ENCODE measurements at places on chromosomes 2 and 18.

GRCh38 chr2:126175222-126175621, 480.7 kb upstream of the GYPC start:
- DNase-seq = no peak

DNA sequence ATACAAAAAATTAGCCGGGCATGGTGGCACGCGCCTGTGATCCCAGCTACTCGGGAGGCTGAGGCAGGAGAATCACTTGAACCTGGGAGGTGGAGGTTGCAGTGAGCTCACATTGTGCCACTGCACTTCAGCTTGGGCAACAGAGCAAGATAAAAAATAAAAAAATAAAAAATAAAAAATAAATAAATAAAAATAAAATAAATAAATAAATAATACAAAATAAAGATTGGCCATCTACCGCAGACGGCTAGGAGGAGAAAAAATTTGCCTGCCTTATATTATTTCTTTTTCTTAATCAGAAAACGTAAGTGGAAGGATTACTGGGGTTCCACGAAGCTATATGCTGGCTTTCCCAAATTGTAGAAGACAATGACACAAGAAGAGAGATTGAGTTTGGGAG, 229.7 kb downstream of the EPHA4 start:
- DNase-seq = no peak

GRCh38 chr18:52465391-52465790, 125.4 kb downstream of the DCC start:
- no peak for DNase-seq

- no peak for DNase-seq
Measured at GRCh38 chr2:124081154-124081716, 56.1 kb downstream of the CNTNAP5 start.

DNA sequence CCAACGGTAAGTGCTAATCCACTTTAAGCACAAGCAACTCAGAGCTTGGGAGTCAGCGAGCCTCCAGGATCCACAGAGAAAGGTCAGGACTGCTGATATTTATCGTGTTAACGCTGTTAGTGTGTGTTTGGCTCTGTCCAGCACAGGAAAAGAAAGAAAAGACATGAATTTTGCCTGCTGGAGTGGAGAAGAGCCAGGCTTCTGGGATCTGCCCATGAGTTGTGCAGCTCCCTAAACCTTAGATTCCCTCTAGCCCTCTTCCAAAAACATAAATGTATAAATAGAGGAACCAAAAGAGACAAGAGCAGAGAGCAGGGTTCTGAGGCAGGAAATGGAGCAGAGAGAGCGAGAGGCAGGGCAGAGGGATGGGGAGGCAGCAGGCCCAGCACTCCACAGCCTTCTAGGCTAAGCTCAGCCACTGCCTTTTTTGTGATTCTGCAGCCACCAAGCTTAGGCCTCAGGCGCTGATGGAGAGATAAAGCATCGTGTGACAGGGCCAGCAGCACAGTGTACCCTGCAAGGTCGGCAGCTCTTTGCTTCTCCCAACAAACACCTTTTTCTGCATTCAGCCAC, 14.5 kb upstream of the MAT2A start:
- DNase-seq = no peak

DNA sequence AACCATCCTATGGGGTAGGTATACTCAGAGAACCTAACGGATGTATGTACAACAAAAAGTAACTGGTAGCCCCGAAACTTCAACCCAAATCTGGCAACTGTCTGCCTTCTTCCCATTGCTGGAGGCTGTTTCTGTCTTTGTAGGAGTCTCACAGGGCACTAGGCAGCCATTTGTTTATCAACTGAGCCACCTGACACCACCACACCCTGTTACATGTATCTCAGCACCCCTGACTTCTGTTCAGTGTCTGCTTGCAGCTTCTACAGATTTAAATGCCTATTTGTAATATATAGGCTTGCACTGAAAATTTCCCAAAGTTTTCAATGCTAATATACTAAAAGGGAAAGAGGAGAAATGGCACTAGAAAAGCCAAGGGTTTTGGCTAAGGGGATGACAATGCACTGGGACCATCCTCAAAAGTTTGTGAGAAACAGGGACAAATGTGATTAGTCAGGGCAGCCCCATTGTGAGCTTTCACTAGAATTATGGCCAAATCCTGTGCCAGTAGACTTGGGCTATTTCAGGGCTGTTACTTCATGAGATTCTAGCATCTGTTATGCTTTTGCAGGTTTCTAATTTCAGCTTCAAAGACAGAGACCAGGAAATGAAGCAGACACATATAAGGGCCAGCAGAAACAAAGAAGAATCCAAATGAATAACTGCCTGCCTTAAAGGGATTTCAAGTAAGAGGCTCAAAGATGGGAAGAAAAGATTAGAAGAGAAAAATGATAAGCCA, 103.3 kb downstream of the MYO5B start:
- DNase-seq = no peak

- peak; percentile 80 for DNase-seq
Measured at GRCh38 chr2:40403233-40403836, 48.6 kb downstream of the SLC8A1 start.

DNA sequence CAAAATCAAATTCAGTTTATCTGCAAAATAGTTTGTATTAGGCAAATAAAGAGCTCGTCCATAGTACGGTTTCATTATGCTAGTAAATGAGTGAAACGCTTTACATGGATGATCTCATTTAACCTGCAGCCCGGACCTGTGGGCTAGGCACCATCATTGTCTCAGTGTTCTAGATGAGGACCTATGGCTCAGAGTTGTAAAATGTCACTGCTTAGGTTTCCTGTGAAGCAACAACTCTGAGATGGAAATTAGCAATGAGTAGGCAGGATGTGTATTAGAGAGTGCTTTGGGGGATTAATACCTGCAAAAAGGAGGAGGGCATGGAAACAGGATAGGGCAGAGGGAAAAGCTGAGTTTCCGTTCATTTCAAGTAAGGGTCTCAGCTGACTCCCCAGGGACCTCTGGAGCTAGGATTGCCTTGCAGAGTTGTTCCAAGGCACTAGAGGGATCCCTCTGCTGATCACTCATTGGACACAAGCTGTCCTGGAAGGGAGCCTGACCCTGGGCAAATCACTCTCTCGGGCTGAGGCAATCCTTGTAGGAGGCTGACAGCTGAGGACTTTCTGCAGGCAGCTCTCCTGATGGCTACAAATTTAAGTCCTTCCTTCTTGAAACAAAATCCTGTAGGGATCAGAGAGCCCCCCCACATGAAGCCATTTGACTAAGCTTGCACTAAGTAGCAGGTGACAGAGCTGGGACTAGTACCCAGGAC, 58.8 kb upstream of the SIX2 start:
- peak; percentile 61 for DNase-seq

DNA sequence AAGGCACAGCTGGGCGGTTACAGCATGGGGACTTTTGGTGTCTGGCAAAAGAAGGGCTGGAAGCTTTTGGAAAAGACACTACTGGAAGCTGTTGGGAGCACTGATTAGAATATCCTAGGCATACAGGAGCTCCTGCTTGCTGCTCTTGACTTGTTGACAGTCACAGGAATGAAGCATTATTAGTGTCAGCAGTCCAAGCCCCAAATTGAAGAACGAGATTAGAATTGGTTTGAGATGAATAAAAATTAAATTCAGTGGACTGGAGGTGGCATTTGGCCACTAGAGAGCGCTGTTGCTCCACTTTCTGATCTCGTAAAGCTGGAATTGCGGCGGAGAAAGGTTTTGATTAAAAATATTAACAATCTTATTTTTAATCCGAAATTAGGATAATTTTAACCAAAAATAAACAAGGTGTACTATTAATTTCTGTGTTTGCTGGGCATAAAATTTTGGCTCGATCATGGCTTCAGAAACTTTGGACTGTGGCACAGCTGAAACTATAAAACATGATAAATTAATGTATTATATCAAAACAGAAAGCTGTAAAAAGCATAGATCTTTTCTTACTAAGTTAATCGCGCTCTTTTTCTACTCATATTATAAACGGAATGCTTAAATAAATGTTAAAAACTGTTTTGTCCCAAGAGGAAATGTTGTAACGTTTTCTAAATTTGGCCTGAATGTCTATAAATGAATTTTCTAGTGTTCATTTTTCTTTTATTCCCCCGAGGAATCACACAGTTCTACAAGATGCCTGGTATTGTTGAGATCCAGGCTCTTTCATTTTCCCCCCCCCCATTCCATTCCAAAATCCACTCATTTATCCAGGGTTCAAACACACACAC, 2.4 kb upstream of the HOXD8 start:
- peak; percentile 56 for DNase-seq

DNA sequence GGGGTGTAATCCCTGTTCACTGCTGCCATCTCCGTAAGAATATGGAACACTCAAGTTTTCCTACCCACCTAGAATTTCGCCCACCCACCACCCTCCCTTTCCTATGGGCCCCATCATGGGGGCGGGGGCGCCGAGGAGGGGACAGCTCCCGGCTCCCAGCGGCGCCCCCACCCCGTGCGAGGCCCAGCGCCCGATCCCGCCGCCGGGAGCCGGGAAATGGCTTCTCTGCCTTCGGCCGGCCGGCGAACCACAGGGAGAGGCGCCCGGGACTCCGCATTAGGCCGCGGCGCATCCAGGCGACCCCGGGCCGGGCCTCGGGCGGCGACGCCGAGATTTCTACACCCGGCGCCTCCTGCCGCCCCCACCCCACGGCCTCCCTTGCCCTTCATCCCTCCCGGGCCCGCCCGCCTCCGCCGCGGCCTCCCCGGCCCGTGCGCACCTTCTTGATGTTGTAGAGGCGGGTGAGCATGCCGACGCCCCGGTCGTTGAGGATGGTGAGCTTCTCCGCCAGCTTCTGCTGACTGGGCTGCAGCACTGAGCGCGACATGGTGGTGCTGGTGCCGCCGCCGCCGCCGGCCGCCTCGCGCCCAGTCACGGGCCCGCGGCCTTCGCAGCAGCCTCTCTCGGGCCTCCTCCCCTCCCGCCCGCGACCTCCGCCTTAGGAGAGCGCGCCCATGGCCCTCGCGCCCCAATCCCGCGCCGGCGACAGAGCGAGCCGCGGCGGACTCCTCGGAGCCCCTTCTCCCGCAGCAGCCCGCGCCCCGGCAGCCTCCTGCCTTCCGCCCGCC, 510 bp downstream of the NCKAP1 start:
- DNase-seq = peak; percentile 20

DNA sequence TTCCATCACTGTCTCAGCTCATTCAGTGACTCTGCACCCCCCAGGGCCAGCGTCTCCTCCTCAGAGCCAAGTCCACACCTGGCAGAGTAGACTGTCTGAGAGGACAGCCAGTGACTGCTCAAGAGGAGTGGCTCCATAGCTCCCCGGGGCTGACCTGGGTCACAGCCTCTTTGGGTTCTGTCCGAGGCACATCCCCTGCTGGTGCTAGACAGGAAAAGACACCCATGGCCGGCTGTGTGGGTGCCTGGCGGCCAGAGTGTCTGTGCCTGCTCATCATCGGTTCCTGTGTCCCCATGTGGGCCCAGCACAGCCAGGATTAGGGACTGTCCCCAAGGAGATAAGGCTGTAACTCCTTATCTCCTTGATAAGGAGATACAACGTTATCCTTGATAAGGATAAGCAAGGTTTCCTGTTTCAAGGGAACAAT, 3.5 kb upstream of the CROCC2 start:
- DNase-seq = no peak

DNA sequence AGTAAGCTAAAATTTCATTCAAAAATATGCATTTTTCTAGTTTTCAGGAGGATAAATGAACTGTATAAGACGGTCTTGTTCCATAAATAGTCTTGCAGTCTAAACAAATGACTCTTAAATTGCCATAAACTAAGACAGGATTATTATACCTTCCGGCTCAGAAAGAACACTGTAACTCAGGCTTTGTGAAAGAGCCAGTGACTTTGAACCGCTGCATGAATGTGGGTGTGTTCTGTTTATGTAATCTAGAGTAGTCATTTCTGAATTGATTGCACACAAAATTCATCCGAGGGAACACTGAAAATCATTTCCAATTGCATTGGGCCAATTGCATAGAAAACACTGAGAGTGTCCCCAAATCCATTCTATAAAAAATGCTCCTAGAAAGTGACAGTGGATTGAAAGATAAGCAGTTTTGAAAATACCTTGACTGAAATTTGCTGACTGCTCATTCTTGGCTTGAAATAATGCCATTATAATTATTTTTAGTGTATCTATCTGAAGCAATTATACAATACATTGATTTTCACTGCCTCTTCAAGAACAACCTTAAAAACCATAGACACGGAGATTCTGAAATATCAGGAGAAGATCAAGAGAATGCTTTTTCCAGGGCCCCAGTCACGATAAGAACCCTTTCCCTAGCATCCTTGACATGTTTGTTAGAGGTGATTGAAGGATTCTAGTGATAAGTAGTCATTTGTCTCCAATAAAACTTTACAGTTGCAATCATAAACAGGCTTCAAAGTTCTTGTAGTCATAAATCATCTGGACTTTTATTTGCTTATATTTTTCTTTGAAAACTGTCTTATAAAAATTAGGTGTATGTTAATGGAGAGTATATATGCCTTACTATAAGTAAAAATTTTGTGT, 55.4 kb downstream of the CNTNAP5 start:
- no peak for DNase-seq

- DNase-seq = no peak
Measured at GRCh38 chr2:43026426-43027096, 199.8 kb downstream of the ZFP36L2 start.

DNA sequence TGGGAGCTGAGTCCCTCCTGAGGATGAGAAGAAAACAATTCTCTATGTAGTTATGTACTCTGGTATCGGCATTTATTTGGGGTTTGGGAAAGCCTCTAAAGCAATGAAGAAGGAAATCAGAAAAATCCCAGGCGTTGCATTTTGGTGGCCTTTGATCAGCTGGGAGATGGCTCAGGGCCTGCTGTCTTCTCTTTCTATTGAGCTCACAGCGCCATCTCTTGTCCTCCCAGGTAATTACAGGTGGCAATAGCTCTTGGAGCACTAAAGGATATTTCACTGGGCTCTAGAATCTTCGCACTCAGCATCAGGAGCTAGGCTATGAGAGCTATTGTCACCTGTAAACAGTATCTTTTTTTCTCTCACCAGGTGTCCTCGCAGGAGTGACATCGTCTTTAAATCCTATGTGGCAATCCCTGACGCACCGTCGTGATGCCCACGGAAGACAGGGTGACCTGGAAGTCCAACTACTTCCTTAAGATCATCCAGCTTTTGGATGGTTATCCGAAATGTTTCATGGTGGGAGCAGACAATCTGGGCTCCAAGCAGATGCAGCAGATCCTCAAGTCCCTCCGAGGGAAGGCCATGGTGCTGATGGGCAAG, 76.1 kb upstream of the PMAIP1 start:
- DNase-seq = peak; percentile 75

DNA sequence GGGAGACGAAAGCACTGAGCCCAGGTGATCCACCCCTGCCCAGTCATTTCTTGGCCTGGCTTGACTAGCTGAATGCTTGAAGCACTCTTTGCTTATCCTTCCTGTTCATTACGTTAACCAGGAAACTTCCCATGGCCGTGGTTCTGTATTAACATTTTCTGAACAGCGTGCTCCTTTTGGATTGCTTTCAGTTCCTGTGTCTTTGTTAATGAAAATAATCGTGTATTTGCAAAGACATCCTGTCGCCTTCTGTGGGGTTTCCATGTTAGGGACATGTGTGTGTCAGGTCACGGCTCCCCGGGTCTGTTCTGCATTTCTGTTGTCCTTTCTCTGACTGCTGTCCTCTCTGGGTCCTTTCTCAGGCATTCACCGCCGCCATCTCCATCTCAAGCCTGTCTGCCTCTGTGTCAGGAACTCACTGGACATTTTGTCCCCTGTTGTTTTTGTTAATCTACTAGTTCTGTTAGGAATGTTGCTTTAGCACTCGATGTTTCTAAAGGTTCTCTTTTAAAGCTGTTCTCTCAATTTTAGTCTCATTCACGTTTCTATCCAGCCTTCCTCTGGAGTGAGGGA, 434.1 kb upstream of the HS6ST1 start:
- no peak for DNase-seq

Measured in AG08395 (cell line).